ENCODE measurements at places on chromosomes 11 and 22.
A peak's percentile ranks its signal among the peaks of the same experiment; 100 is the strongest.

DNA sequence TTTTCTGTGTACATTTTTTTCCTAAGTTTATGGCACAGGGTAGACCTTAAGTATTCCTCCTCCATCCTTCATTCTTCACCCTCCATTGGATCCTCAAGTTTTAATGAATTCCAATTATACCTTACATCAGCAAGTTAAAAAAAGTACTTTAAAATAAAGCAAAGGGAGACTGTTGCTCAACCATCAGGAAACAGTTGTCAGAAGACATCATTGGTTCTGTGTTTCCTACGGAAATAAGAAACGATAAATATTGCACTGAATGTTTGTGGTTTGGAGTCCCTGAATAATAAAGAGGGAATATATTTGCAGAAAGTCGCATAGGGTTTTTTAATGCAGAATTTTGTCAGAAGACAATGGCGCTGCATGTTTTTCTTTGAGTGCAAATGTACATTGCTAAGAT lies 28.1 kb upstream of the LDHA start:
- no peak for DNase-seq

DNA sequence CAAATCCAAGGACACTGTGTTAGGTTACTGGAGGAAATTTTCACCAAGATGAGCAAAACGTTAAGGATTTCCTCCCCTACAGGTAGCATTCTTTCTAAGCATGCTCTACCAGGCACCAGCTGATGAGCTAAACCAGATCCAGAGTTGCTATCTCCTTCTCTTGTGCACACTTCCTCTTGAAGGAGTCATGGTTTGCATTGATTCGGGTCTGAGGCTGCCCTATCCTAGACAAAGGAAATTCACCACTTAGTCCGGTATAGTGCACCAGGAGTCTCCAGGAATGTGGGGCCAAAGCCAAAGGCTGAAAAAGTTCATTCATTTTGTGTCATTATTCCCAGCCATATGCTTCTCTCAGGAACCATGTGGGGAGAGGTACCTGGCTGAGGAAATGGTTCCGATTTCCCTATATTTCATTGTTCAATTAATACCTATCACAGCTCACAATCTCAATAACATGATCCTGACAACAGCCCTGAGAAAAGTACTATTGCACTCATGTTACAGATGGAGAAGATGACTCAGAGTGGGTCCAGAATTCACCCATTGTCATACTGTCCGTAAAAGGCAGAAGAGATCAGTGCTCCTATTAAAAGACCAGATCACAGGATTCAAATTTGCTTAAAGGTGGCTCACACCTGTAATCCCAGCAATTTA lies 39.1 kb downstream of the SLC35F2 start:
- no peak for DNase-seq

DNA sequence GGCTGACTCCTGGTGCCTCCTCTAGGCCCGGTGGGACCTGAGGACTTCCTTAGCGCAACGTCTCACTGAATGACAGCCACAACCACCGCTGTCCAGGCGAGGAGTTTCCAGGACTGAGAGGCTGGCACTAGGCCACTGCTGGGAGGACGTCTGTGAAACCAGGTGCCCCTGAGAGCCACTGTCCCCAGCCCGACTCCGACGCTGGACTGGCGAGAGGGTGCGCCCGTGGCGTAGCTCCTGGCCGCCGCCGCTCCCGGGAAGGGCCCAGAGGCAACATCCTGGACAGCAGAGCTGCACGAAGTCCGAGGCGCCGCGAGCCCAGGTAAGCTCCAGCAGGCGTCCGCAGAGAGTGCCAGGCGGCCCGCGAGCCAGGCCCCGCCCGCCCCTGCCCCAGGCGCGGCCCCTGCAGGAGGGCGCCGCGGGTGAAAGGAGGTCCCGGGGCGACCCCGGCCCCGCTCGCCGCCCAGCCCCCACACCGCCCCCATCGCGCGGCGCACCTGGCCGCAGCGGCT lies 525 bp downstream of the DGCR2 start:
- DNase-seq, result peak; percentile 10

- no peak for DNase-seq
These were observed 4.0 kb downstream of the KCNJ1 start for GRCh38 chr11:128862908-128863660.

DNA sequence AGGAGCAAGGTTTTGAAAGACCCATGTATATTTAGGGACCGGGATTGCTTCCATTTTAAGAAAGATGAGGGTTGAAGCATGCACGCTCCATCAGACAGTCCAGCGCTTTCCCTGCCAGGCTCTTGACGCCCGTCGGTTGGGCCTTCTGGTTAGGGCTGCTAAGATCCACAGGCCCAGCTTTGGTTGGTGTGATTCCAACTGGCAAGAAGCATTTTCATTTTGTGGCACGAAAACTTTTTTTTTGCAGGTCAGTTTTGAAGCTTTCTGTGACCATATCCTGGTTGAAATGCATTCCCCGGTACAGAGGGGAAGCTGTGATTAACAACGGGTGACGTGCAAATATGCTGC lies 34.3 kb upstream of the MPPED1 start:
- no peak for DNase-seq

DNA sequence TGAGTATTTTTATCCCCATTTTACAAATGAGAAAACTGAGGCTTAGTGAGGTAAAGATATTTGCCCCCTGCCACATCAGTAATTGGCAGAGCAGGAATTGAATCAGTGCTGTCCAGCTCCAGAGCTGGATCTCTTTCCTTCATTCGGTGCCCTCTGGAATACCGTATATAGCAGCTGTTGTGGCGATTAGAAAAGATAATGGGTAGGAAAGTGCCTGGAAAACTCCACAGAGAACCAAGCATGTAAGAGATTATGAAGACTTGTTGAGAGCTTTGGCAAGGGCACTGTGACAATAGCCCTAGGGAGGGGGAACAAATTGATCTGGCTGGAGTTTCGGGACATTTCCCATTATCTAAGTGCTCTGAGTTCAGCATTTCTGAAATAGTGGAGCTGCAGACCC lies 82.5 kb upstream of the TEAD1 start:
- no peak for DNase-seq

DNA sequence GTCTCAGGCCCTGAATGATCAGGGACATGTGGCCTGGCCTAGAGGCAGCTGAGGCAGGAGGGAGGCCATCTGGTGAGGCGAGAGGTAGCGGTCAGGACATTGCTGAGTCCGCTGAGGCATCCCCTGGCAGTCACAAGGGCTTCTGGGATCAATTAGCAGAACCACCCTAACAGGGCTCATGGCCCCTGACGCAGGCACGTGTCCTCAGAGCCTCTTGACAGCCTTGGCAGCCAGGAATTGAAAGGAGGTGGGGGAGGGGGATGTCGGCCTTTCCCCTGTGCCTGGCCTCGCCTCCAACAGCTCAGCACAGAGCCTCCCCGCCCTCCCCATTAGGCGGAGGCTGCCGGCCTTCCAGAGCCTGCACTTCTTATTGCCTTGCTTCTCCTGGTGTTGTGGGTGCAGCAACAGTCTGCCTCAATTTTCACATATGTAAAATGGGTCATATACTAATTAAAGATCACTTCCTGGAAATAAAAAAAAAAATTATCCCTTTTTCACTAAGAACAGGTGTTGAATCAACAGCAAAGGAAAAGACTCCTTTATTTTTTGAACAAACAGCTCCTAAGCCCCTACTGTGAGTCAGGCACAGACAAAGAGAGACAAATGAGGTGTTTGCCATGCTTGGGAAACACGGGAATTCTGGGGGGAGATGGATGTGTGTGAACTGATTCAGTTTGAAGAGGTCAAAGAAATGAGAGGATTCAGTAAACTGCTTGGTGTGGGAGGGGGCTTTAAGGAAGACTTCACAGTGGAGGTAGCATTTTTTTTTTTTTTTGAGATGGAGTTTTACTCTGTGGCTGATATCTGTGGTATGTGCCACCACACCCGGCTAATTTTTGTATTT lies 55.3 kb downstream of the NFAM1 start:
- no peak for DNase-seq

- DNase-seq, result no peak
These were observed 23.0 kb downstream of the LMO2 start for GRCh38 chr11:33868647-33869461.

Data from SW 1271 (cell line).